Epithelial cell of proximal tubule (primary cell): ENCODE measurements at places on chromosomes 5 and 9. TPM values are rescaled to one million over a fixed set of nuclear protein-coding genes. Genes with fewer than 3 reads are reported as not detected.

- DNase-seq, result no peak
These were observed 221.1 kb downstream of the COMMD10 start for GRCh38 chr5:116305899-116306298.

DNA sequence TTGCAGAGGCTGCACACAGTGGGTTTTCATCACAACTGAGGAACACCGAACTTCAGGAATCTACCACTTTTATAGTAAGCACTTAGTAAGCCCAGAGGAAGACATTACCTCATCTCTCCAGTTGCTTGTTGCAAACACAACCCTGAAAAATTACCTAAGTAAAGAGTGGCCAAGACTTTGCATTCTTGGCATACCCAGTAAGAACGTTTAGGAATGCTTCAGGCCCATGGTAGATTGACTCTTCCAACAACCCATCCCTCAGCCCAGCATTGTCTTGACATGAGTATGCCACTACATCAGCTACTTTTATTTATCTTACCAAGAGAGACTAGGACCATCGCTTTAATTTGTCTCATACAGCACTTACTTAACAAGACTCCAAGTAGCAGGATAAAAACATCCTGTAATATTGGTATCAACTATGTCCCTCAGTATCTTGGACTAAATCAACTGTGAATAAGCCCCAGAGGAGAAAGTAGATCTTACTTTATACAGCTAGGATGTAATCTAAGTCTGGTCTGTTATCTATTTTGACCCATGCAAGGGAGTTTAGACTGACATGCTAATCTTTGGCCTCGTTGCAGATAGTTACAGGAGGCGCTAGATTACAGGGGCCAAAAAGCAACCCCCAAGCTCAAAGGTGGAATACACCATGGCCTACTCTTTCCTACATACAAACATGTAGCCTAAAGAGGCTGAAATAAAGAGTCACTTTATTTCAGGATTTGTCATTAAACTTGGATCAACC lies 114.9 kb downstream of the INVS start:
- DNase-seq, result peak; percentile 62

DNA sequence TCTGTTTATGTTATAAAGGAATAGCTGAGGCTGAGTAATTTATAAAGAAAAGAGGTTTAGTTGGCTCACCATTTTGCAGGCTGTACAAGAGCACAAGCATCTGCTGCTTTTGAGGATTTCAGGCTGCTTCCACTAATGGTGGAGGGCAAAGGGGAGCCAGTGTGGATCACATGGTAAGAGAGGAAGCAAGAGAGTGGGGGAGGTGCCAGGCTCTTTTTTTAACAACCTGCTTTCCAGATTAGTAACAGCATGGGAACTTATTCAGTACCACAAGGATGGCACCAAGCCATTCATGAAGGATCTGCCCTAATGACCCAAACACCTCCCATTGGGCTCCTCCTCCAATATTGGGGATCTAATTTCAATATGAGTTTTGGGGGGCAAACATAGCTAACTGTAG lies 40.4 kb downstream of the CCL28 start:
- no peak for DNase-seq

DNA sequence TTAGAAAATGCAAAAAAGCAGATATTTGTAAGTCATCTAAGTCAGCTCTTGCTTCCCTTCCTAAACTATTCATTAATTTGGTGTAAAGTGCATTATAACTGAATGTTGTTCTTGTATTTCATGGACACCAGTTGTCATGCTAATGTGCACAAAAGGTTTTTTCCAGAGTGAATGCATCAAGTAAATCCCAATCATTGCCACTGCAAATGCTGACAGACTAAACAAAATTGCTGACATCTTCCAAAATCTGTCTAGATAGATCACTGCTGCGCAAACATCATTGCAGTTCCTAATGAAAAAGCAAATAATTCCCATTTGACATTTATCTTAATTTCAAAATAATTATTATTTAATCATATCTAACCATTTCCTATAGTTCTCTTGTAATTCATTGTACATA lies 161.7 kb downstream of the PDE4D start:
- DNase-seq, result no peak

DNA sequence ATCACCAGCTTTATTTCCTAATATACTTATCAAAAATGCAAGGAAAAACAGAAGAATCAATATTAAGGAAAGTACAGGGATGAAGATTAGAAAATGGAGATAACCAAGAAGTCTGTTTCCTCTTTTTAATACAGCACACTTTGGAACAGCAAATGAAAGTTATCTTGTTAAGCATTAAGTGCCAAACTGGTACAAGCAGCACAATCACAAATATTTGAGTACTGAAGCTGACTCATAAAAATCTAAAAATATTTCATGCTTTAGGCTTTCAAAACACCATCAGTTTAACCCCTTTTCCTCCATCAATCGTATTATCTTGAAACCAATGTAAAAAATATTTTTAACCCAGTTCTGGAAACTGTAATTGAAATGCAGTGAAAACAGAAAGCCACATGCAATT lies 2.7 kb downstream of the FBXW11 start:
- DNase-seq, result no peak

- no peak for DNase-seq
These were observed 186.9 kb downstream of the GADD45G start for GRCh38 chr9:89791754-89792153.

The HACD4 gene
- 2.0 and 3.5 TPM in 2 replicates for total RNA-seq

The ECPAS gene
- total RNA-seq, result 57.9 and 64.3 TPM in 2 replicates

The PCDHGA10 gene
- 0.58 and 1.9 TPM in 2 replicates for total RNA-seq

The ISL1 gene
- total RNA-seq, result not detected in 2 replicates

The PRR16 gene
- total RNA-seq, result 0.23 and 0.94 TPM in 2 replicates

The CD14 gene
- total RNA-seq, result not detected in 2 replicates
